ENCODE measurements at places on chromosomes 2 and 18. TPM values are rescaled to one million over a fixed set of nuclear protein-coding genes. Genes with fewer than 3 reads are reported as not detected.
A peak's percentile ranks its signal among the peaks of the same experiment; 100 is the strongest.

DNA sequence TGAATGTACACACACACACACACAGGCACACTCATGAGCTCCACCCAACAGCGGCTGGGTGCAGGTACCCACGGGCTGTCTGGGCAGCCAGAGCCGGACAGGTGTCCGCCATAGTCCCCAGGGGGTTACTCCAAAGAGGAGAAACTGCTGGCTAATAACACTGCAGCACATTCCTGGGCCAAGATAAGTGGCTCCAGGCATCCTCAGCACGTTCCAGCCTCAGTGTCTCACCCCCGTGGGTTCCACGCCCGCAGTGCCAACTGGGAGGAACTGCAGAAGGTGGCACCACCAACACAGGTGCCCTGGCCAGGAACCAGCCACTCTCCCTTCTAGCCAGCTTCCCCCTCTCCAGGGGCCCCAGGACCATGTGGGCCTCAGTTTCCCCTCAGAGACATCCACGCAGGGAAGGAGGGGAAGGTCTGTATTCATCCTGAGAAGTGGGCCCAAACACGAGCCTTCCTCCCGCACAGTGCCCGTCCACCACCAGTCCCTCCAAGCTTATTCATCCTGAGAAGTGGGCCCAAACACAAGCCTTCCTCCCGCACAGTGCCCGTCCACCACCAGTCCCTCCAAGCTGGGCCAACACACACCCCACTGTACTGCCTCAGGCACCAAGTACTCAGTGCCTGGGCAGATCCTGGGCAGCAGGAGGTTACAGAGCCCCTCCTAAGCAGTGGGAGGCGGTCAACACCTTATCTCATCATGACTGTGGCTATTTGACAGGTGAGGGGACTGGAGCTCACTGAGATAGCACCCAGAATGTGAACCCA, 47.6 kb downstream of the TNS1 start:
- H3K4me3 ChIP-seq = no peak overlapping the region
- DNase-seq = no peak
- peaks cover 92% of the 10 kb centered on the region for H3K4me1 ChIP-seq
- peak overlapping the region; percentile 97 for H3K27ac ChIP-seq
- no peaks in the 10 kb centered on the region for H3K27me3 ChIP-seq

GRCh38 chr2:96147593-96148201, 2.5 kb upstream of the DUSP2 start:
- H3K4me3 ChIP-seq = no peak overlapping the region
- H3K4me1 ChIP-seq = peaks cover 25% of the 10 kb centered on the region
- peak overlapping the region; percentile 20 for H3K27ac ChIP-seq
- H3K27me3 ChIP-seq = no peaks in the 10 kb centered on the region

- H3K4me3 ChIP-seq = no peak overlapping the region
- H3K27ac ChIP-seq = no peak overlapping the region
- no peak for DNase-seq
- H3K36me3 ChIP-seq = peaks cover 4% of the 10 kb centered on the region
- H3K4me1 ChIP-seq = no peaks in the 10 kb centered on the region
Measured at GRCh38 chr18:8290435-8290834, 318.8 kb upstream of the RAB12 start.

DNA sequence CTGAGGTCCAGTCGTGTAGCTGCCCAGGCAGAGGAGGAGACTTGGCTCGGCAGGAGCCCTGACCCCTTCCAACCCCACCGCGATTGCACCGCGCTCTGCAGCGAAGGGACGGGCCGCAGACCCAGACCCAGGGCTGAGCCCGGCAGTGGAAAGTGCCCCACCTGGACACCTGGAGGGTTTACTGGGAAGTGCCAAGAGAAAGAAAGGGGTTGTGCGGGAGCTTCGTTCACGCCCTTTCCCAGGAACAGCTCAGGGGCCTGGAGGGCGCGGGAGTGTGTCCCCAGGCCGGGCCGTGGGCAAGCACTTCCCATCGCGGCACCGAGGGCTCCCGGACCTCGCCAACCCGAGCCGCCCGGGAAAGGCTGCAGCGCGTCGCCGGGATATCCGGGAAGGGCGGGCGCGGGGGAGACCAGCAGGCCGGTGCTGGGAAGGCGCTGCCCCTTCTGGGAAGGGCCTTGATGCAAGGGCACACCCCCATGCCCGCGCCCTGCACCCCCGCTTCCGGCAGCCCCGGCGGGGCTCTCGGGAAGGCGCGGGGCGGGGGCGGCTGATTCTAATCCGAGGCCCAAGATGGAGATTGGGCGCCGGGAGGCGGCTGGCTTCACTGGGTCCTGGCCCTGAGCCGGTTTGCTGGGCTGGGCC, 36.1 kb upstream of the MRPL33 start:
- H3K4me1 ChIP-seq = peaks cover 27% of the 10 kb centered on the region
- peak overlapping the region; percentile 62 for H3K4me3 ChIP-seq
- H3K27ac ChIP-seq = peak overlapping the region; percentile 83
- peak; percentile 94 for DNase-seq
- no peaks in the 10 kb centered on the region for H3K27me3 ChIP-seq

Gene GALNT3
- 0.26 TPM for total RNA-seq

Gene PLGLB1
- total RNA-seq = 3.4 TPM

GRCh38 chr18:37779220-37779619, 213.6 kb upstream of the CELF4 start:
- no peaks in the 10 kb centered on the region for H3K36me3 ChIP-seq
- no peak overlapping the region for H3K4me3 ChIP-seq
- H3K4me1 ChIP-seq = no peaks in the 10 kb centered on the region
- no peaks in the 10 kb centered on the region for H3K27me3 ChIP-seq
- DNase-seq = no peak

DNA sequence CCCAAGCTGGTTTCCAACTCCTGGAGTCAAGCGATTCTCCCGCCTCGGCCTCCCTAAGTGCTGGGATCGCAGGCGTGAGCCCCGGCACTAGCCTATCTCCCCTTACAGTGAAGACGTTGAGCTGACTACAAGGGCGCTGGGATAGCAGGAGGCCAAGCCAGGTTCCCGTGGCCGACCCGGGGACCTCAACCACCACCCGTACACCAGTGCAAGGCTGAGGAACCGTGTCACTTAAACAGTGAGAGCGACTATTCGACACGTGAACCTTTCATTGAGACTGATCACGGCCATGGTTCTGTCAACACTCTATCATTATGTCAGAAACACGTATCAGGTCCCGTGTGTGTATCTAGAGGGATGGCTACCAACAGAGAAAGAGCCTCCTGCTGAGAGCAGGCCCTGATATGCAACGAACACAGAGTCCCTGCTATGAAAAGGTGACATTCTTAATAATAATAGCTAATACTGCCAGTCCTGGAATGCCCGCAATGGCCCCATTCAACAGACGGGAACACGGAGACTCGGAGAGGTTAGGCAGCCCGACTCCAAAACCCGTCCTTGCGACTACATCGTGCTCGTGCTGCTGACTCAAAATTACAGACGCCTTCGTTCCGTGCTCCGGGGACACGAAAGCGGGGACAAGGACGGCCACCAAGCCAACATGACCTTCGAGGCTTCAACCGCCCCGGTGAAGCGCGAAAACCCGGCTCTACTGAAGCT, 833 bp downstream of the AFG3L2 start:
- H3K4me3 ChIP-seq = peak overlapping the region; percentile 80
- peak overlapping the region; percentile 99 for H3K27ac ChIP-seq
- H3K36me3 ChIP-seq = no peaks in the 10 kb centered on the region
- DNase-seq = no peak
- H3K4me1 ChIP-seq = peaks cover 55% of the 10 kb centered on the region
- H3K27me3 ChIP-seq = no peaks in the 10 kb centered on the region

DNA sequence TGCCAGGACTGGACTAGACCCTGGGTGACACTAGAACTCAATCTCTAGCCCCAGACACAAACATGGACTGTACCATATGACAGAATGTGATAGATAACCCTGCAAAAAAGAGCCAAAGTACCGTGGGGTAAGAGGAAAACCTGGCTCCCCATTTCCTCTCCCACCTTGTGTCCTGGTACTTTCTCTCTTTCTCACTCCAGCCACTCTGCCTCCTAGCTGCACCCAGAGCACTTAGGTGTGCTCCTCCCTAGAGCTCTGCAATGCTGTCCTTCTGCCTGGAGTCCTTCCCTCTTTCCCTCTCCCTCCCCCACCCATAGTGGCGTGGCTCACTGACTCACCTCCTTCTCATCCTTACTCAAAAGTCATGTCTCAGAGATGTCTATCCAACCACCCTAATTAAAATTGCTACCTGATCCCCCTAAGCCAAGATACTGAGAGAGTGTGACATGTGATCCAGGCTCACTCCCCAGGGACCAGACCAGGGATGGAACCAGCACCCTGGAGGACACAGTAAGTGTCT, 171.3 kb downstream of the LOXHD1 start:
- DNase-seq = no peak
- H3K4me3 ChIP-seq = no peak overlapping the region
- H3K4me1 ChIP-seq = peaks cover 4% of the 10 kb centered on the region

Gene RAB17
- 2.0 TPM for total RNA-seq

- no peak overlapping the region for H3K4me3 ChIP-seq
- no peaks in the 10 kb centered on the region for H3K36me3 ChIP-seq
- no peaks in the 10 kb centered on the region for H3K27me3 ChIP-seq
- no peak overlapping the region for H3K27ac ChIP-seq
- no peak for DNase-seq
Measured at GRCh38 chr18:57953883-57954282, 90.1 kb upstream of the NEDD4L start.

DNA sequence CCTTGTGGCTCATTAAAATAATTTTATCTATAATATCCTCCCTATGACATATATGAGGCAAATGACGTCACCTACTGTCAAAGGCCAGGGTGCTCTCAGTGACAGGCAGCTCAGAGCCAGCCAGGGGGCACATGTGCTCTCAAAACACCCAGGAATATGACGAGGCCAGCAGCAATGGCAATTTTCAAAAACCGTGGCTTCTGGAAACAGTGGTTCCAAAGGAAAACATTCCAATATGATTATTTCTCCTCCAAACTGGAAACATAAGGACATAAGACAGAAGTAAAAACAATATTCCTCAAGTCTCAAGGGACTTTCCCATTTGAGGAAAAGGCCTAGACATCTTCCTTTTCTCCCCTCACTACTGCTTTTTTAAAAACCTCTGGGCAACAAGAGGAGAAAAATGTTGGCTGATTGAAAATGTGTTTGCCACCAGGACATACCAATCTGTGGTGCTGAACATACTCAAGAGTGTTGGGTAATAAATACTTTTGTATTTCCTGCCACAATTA, 40.8 kb downstream of the RNF152 start:
- no peak overlapping the region for H3K4me3 ChIP-seq
- H3K27me3 ChIP-seq = no peaks in the 10 kb centered on the region
- no peak overlapping the region for H3K27ac ChIP-seq
- no peak for DNase-seq
- H3K4me1 ChIP-seq = peaks cover 6% of the 10 kb centered on the region

Gene ITPRIPL1
- 0.42 TPM for total RNA-seq

DNA sequence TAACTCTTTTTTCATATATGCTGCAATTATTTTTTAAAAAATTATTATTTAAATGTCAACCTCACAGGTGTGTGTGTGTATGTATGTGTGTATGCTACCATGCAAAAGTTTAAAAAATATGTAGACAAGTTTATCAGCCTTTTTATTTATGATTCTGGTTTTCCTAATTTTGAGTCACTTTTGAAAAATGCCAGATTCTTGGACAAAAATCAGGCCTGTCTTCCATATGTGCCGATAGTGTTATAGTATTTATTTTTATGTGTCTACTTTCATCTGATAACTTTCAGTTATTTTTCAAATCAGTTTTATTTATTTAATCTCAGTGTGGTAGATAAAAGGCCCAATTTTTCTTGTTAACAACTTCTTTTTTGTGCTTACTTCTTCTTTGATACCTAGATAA, 176.2 kb downstream of the RDH14 start:
- no peaks in the 10 kb centered on the region for H3K27me3 ChIP-seq
- DNase-seq = no peak
- no peak overlapping the region for H3K27ac ChIP-seq
- no peak overlapping the region for H3K4me3 ChIP-seq
- H3K36me3 ChIP-seq = no peaks in the 10 kb centered on the region
- H3K4me1 ChIP-seq = peaks cover 14% of the 10 kb centered on the region

DNA sequence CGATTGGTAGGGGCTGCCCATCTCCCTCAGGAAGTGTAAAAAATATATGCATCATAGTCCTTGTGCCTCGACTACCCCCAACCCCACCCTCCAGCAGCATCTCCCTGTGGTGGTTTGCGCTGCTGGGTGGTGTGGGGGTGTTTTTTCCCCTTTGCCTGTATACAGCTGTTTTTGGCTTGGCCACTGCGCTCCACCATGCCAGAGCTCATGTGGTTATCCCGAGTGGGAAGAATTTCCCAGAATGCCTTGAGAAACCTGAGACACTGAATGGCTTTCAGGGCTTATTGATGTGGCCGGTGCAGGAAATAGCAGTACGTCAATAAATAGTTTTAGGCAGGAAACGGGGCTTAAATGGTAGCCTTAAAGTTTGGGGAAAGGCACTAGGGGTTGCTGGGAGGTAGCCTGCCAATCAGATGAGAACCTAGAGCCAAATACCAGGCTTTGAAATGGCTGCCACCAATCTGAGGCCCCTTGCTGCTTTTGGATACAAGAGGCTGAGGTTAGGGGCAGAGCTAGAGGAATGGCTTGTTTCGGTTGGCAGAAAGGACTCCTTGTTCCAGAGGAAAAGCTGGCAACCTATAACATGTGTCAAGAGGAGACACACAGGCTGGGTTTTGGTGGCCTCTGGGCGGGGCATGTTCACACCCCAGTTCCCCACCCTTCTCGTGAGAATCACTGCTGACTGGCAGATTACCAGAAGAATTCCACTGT, 144.1 kb downstream of the SMAD7 start:
- H3K4me3 ChIP-seq = no peak overlapping the region
- no peaks in the 10 kb centered on the region for H3K27me3 ChIP-seq
- H3K36me3 ChIP-seq = no peaks in the 10 kb centered on the region
- peaks cover 26% of the 10 kb centered on the region for H3K4me1 ChIP-seq
- H3K27ac ChIP-seq = peak overlapping the region; percentile 59

DNA sequence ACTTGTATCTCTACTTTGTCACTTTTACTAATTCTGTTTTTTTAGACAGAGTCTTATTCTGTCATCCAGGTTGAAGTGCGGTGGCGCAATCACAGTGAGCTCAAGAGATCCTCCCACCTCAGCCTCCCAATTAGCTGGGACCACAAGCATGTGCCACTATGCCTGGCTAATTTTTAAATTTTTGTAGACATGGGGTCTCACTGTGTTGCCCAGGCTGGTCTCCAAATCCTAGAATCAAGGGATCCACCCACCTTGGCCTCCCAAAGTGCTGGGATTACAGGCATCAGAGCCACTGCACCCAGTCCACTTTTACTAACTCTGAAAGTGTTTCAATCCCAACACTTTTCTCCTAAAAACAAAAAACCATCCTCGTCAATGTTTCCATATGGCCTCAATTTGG, 94.9 kb downstream of the MALT1 start:
- H3K4me1 ChIP-seq = peaks cover 29% of the 10 kb centered on the region
- DNase-seq = peak; percentile 14
- H3K36me3 ChIP-seq = no peaks in the 10 kb centered on the region
- H3K27me3 ChIP-seq = no peaks in the 10 kb centered on the region
- H3K4me3 ChIP-seq = no peak overlapping the region

DNA sequence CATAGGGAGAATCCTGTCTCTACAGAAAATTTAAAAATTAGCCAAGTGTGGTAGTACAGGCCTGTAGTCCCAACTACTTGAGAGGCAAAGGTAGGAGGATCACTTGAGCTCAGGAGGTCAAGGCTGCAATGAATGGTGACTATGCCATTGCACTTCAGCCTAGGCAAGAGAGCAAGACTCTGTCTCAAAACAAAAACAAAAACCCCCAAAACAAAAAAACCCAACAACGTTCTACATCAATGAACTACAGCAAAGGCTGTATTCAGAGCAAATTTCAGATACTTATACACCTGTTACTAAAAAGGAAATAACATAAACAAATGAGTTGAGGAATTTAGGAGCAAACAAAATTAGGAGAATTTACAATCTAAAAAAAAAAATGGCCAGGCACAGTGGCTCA, 22.6 kb downstream of the YES1 start:
- no peak overlapping the region for H3K27ac ChIP-seq
- peaks cover 14% of the 10 kb centered on the region for H3K4me1 ChIP-seq
- H3K27me3 ChIP-seq = no peaks in the 10 kb centered on the region
- H3K36me3 ChIP-seq = no peaks in the 10 kb centered on the region
- DNase-seq = no peak

Gene TMEM247
- total RNA-seq = not detected

Gene ADD2
- total RNA-seq = 2.5 TPM

Gene ZNF519
- 11.2 TPM for total RNA-seq
